Cortex of kidney (tissue), 1 donor: ENCODE measurements at places on chromosomes 6 and 20.

- no peak for DNase-seq
Observed at GRCh38 chr20:8155812-8156211, 23.7 kb downstream of the PLCB1 start.

- DNase-seq, result no peak
Observed at GRCh38 chr6:47414423-47415167, 63.0 kb upstream of the CD2AP start.

- DNase-seq, result no peak
Observed at GRCh38 chr20:54456423-54456822, 19.0 kb upstream of the DOK5 start.

DNA sequence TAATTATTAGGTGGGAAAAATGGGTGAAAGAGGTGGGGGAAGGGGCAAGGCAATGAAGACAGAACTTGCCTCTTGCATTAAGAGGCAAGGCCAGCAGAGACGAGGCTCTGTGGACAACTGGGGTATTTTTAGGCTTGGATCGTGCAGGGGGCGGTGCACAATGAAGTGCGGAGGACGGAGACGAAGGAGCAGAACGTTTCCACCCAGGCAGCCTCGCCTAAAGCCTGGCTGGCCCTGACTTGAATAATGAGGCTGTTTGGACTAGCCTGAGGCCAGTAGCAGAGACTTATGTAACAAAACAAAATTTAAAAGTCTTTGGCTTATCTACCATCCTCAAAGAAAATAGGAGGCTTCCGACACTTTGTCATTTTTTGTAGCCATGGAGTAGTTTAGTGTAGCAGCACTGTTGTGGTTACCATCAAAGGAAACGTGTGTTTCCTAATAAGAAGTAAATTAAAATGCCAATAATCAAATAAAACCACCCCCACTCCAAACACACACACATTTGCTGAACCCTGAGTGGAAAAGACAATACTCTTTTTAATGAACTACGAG, 370.0 kb upstream of the CNR1 start:
- no peak for DNase-seq

- DNase-seq, result no peak
Observed at GRCh38 chr6:123564361-123564760, 72.4 kb downstream of the TRDN start.

DNA sequence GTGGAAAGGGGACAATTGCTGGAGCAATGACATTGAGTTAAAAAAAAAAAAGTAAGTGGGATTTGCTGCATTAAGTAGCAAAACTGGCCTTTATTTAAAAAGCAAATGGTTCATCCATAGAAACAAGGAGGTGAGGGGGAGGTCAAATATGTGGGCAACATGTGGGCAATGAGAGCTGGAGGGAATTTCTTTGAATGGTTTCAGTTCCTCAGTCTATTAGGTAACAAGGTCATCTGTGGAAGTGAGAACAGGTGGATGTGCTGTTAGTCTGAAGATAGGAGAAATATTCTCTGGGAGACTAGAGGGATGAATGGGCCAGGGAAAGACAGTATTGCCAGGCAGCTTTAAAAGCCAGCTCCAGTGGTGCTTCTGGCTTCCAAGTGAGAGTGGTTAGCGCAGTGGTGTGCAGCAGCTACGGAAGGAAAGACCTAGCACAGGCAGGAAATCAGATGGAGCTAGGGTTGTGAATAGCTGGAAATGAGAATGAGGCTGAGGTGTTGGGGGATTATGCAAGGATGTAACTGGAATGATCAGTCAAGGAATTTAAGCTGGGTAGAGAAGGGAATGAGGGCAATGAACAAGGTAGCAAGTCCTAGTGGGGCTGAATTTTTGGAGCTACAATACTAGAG, 727.6 kb downstream of the PTPRT start:
- DNase-seq, result no peak

DNA sequence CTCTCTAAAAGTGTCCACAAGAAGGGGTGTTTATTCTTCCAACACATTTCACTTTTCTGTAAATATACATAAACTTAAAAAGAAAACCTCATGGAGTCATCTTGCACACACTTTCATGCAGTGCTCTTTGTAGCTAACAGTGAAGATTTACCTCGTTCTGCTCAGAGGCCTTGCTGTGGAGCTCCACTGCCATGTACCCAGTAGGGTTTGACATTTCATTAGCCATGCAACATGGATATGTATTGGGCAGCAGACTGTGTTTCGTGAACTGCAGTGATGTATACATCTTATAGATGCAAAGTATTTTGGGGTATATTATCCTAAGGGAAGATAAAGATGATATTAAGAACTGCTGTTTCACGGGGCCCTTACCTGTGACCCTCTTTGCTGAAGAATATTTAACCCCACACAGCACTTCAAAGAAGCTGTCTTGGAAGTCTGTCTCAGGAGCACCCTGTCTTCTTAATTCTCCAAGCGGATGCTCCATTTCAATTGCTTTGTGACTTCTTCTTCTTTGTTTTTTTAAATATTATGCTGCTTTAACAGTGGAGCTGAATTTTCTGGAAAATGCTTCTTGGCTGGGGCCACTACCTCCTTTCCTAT, 17.9 kb downstream of the IRF4 start:
- DNase-seq, result no peak

GRCh38 chr20:22525821-22526220, 58.6 kb downstream of the FOXA2 start:
- no peak for DNase-seq
